Placental pericyte (primary cell): ENCODE measurements at places on chromosomes 12 and 14. TPM values are rescaled to one million over a fixed set of nuclear protein-coding genes. Genes with fewer than 3 reads are reported as not detected.

TAS2R9 gene
- 0.14 TPM in 1 of 2 replicates, not detected in the other for total RNA-seq

LRCOL1 gene
- not detected in 2 replicates for total RNA-seq

KRT3 gene
- not detected in 2 replicates for total RNA-seq

IL22 gene
- not detected in 2 replicates for total RNA-seq

ALG10 gene
- 4.6 and 16.3 TPM in 2 replicates for total RNA-seq

CCDC177 gene
- not detected in 2 replicates for total RNA-seq
